ENCODE measurements at places on chromosomes 2 and 18.
A peak's percentile ranks its signal among the peaks of the same experiment; 100 is the strongest.

DNA sequence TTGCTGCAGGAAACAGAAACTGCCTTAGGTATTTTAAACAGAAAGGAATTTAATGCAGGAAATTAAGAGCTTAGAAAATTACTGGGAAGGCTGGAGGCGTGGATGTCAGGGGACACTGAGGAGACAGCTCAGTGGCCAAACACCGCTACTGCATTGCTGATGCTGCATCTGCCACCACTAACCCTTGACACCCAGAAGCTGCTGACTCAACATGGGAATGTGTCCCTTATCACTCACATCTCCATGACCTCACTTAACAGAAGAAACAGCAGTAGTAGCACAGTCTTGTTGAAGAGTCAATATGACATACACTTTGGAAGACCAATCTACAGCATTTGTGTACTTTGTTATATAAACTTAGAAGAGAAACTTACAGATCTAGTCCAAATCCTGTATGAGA, 906.1 kb downstream of the SLC4A3 start:
- DNase-seq = no peak

DNA sequence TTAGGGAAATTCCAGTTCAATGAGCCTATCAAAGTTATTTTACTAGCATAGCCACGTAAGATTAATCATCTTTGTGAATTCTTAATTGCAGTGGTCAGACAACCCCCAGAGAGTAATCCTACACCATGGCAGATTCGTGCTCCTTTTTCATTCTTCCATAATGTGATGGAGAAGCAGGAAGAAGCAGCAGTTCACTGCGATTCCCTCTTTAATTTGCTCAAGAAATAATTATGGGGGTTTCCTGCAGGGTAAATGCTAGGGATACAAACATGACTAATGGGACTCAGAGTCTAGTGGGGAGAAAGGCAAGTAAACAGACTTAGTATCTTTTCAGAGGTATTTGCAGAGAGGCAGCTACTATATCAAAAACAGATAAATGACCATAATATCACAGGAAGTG, 175.8 kb upstream of the HNRNPA3 start:
- DNase-seq = no peak

DNA sequence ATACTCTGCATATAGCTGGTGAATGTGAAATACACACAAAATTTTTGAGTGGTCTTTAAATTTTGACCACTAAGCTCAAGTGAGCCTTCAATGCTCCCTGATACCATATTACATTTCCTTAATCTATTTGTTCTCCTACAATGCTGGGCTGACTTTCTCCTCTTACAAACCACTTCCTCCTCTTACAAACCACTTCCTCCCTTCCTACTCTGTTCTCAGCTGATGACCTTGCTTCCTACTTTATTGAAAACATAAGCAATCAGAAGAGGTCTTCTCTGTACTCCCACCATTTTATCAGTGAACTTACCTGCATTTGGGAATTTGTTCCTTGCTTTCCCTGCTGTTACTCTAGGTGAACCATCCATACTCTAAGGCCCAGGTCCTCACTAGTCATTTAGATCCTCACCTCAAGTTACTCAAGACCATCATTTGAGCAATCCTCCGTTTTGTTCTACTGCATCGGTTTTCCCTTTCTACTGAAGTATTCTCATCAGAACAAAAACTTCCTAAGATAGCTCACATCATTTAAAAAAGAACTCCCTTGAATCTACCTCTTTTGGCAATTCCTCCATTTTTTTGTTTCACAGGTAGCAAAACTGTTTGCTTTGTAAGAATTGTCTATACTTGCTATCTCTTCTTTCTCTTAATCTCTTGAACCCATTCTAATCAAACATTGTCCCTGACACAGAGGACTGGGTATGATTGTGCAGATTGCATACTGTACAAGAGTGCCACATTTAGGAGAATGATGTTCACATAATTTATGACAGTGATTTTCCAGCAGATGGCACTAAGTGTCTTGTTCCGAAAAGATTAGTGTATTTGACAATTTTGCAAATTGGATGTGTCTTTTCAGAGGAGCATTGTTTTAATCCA, 96.5 kb downstream of the EPB41L5 start:
- no peak for DNase-seq

- peak; percentile 60 for DNase-seq
Observed at GRCh38 chr2:37877457-37878315, 47.4 kb upstream of the RMDN2 start.

DNA sequence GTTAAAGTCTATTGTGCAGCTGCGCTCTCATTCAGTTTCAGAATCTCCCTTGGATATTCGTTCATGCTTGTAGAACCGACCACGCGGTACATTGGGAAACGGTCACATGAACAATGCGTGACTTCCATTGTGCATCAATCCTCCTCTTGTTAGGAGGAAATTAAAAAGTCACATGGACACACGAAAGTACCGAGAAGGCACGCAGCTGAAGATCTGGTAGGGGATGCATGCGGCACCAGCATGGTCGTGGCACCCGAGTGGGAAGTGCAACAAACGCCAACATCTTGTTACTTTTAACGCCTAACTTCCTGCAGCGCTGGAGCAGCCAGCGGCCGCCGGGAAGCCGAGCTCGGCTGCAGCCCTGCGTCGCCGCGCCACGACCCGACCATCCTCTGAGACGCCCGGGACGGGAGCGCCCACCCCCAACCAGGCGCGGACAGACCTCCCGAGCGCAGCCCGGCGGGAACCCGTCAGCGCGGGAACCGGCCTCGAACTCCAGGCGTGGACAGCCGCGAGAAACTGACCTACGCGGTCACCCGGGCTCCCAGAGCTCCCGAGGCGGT, 412 bp downstream of the OSBPL1A start:
- DNase-seq = no peak

- DNase-seq = no peak
Observed at GRCh38 chr2:36456227-36457175, 100.9 kb downstream of the CRIM1 start.

DNA sequence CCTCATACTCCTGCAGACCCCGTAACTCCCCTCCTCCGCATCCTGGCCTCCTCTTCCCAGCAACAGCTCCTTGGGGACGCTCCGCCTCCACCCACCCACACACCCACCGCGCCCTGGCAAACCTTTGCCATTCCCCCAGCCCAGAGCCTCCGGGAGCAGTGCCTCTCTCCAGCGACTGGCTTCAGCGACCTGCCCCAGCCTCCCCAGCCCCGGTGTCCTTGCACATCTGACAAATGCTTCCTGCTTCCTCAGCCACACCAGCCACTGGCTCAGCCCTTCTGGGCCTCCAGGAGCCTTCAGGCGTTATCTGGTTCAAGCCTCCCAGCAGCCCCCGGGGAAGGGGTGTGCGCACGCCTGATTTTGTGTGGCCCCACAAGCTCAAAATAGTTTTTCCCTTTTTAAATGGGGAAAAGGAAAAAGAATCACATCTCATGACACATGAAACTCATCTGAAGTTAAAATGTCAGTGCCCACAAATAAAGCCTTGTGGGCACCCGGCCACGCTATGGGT, 14.2 kb downstream of the ESPNL start:
- no peak for DNase-seq

- no peak for DNase-seq
Observed at GRCh38 chr2:42978175-42978886, 185.9 kb upstream of the HAAO start.

DNA sequence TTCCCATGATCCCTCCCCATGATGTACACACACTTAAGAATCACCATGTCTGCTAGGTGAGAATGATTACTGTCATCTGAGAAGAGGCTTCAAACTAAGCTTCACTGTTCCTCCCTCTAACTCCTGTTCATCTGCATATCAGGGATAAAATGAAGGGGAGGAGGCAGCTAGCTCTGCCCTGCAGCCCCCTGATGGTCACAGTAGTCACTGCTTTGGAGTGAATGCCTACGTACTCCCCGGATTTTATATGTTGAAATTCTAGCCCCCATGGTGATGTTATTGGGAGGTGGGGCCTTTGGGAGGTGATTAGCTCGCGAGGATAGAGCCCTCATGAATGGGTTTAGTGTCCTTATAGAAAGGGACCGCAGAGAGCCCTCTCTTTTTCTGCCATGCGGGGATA, 156.4 kb downstream of the NCKAP5 start:
- no peak for DNase-seq

- no peak for DNase-seq
Observed at GRCh38 chr2:147051814-147052213, 793.0 kb upstream of the ACVR2A start.

- DNase-seq = no peak
Observed at GRCh38 chr2:164595031-164595430, 26.3 kb downstream of the GRB14 start.

GRCh38 chr2:15058015-15058720, 425.7 kb downstream of the LRATD1 start:
- peak; percentile 51 for DNase-seq

- DNase-seq = no peak
Observed at GRCh38 chr2:233796254-233796653, 18.1 kb downstream of the MROH2A start.

DNA sequence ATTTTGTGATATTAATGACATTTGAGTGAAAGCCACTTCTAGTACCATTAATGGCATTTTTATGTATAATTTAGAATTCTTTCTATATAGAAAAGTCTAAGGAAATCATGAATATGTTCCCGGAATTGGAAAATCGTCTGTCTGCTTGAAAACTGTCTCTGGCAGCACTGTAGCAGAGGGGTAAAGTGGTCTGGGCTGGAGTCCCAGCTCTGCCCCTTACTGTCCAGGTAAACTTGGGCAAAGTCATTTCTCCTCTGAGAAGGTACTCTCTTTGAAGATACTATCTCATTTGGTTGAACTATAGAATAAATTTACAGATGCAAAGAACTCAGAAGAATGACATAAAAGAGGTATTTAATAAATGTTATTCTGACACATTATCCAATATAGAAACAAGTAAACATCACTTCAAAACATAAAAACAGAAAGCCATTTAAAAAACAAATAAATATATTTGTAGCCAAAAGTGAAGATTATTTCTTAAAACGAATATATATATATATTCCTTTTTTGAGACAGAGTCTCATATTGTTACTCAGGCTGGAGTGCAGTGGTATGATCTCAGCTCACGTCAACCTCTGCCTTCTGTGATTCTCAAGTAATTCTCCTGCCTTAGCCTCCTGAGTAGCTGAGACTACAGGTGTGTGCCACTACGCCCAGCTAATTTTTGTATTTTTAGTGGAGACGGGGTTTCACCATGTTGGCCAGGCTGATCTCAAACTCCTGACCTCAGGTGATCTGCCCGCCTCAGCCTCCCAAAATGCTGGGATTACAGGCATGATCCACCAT, 149.8 kb upstream of the ITGA4 start:
- DNase-seq = no peak

- no peak for DNase-seq
Observed at GRCh38 chr18:23302511-23302850, 150.6 kb upstream of the RIOK3 start.

- DNase-seq = no peak
Observed at GRCh38 chr2:32478889-32479620, 122.2 kb downstream of the BIRC6 start.

DNA sequence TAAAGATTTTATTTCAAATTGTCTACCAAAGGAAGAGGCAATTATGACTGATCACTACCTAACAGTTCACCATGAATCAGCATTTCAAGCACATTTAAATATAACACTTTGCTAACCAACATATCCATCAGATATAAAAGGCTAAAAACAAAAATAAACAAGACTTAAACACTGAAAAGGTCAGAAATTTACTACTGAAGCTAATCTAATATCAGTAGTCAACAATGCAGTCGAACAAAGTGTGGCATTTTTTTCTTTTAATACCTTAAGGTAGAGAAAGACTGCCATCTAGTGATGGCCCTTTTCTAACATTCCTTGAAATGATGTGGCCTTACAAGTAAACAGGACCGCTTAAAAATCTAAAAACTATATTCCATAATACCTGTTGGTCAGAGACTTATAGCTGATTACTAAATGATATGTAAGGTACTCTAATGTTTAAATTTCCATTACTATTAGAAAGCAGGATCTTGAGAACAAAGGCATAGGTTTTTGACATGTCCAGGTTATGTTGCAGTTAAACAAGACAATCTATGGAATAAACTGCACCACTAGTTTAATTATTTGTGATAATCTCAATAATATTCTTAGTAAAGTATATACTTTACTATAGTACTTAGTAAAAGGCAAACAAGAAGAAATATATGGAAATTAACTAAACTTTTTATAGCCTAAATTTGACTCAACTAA, 80.0 kb downstream of the EXOC6B start:
- peak; percentile 47 for DNase-seq

GRCh38 chr18:61272793-61273192, 60.4 kb upstream of the CDH20 start:
- DNase-seq = no peak

- no peak for DNase-seq
Observed at GRCh38 chr18:28086670-28087552, 90.0 kb downstream of the CDH2 start.

DNA sequence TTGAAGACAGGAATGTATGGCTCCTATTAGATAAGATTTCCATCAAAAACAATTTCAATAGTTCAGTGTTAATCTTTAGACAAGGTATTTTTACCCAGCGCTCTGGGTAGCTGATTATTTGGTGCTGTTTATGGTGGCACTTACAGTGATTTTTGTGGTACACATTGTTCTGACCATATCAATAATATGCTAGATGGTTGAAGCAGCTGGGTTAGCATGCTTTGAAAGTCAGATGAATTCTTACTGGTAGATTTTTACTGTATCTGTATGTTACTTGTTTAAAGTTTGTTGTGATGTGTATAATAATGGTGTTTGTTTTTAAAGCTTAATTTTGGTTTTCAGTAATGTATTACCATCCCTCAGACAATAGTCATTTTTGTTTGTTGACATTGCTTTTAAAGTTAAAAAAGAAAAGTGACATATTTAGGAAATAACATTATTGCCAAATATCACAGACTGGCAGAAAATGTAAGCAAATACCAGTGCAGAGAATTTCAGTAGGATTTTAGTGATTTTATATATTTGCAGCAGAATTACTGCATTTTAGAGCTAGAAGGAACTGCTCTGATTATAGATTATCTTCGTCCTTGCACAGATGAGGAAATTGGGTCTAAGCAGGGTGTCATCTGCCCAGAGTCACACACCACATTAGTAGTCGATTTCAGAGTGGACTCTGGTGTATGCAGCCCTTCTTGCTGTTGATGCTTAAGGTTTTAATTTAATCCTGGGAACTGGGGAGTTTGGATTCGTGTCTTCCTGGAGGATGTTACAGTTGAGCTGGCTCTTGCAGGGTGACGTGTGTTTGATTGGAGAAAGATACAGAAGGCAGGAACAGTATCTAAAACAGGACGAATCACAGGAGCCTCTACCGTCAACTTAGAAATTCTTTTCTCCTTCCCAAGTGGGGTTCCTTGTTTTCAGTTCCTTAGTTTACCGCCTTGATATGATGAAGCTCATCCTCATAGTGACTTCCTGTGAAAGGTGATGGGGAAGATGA, 6.6 kb downstream of the SOCS6 start:
- DNase-seq = no peak

- no peak for DNase-seq
Observed at GRCh38 chr2:77028032-77028600, 494.1 kb downstream of the LRRTM4 start.

DNA sequence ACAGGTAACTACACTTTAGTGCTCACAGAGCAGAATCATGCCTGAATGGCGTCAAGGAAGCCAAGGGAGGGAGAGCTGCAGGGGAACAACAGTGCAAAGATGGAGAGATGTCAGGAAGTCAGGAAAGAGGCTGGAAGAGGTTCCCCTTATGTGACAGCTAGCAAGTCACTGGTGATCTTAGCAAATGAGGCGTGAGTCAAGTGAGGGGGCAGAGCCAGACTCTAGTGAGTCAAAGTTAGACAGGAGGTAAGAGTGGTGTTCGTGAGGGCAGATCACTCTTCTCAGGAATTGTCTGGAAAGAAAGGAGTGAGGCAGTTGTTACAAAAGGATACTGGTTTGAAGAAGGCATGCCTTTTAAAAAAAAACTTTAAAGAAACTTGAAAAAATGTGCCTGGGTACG, 87.1 kb downstream of the MEP1B start:
- no peak for DNase-seq
